ENCODE measurements at places on chromosomes 5 and 9.

GRCh38 chr9:5438301-5439162, 807 bp upstream of the PLGRKT start:
- peak; percentile 60 for DNase-seq

- DNase-seq = no peak
Measured at GRCh38 chr9:86337469-86338108, 16.6 kb downstream of the TUT7 start.

- DNase-seq = no peak
Measured at GRCh38 chr5:12623408-12623807, 719.2 kb upstream of the CTNND2 start.

DNA sequence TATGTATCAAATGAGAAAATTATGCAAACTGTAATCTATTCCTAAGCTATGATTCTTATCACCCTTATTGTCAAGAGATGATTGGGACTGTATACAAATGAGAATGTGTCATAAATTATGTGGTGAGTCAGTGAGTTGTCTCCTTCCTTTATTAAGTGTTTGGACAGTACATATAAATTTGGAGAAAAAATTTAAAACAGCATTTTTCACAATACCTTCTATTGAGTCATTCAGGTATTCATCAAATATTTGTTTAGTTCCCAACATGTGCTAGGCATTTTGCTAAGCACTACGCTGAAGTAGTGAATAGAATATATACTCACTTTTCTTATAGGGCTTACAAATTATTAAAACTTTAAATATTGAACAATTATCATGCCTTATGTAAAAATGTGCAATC, 36.3 kb upstream of the PTPRD start:
- DNase-seq = no peak

GRCh38 chr9:88954066-88954465, 37.2 kb upstream of the S1PR3 start:
- peak; percentile 73 for DNase-seq

GRCh38 chr5:62283005-62283404, 23.0 kb upstream of the KIF2A start:
- DNase-seq = no peak

GRCh38 chr5:13673511-13673910, 271.0 kb downstream of the DNAH5 start:
- DNase-seq = no peak

DNA sequence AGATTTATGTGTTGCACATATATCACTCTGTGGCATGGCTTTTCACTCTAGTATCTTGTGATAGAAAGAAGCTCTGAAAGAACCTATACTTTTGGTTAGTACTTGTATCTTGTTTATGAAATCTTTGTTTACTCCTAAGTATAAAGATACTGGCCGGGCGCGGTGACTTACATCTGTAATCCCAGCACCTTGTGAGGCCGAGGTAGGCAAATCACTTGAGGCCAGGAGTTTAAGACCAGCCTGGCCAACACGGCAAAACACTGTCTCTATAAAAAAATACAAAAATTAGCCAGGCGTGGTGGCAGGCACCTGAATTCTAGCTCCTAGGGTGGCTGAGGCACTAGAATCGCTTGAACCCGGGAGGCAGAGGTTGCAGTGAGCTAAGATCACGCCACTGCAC, 128.7 kb downstream of the FBXO38 start:
- DNase-seq = no peak

GRCh38 chr9:136230365-136230764, 15.2 kb downstream of the QSOX2 start:
- no peak for DNase-seq

- no peak for DNase-seq
Measured at GRCh38 chr5:74192606-74193299, 447.8 kb downstream of the ENC1 start.

DNA sequence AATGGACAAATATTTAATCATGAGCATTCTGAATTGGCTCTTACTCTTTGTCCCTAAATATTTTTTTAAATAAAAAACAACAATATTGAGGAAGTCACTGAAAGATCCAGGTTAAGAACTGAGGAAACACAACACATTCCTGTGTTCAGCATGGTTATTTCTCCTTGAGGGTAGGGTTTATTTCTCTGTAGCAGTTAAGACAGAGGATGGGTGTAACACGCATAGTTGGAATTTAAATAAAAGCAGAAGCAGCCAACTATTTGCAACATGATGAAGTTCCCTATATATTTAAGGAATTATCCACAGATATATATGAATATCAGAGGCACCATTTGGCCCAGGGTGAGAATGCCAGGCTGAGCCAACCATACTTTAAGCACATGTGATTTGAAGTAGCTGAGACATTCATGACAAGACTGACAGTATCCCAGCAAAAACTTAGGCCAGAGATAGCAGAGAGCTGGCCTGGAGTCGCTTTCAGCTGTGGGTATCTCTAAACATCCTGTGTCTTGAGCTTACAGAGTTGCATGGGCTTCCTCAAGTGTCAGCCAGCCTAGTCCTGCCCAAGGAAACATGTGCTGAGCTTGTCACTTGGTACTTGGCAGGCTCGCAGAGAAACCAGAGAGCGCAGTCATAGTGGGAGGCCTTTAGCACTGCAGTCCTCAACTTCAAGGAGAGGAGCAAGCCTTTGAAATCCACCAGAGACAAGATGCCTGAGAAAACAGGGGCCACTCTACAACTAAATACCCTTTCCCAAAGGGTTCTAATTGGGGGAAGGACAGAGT, 43.6 kb downstream of the SEMA5A start:
- no peak for DNase-seq

- no peak for DNase-seq
Measured at GRCh38 chr9:38018241-38018957, 50.6 kb downstream of the SHB start.

DNA sequence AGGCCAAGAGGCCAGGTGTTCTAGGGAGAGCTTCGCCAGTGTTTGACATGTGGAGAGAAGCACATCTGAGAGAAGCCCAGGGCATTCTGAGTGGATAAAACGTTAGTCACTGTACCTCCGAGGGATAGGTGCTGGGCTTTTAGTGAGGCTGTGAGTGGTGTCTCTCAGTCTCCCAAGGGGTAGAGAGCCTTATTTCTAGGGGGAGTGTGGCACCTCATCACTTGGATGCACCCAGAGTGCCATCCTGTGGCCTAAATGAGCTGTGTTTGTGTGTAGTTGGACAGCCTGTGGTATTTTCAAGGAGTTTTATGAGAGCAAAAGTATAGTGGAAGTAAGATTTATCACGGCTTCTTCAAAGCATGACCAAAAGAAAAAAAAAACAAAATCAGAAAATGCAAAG, 1046.9 kb upstream of the WWC1 start:
- no peak for DNase-seq

- DNase-seq = peak; percentile 3
Measured at GRCh38 chr5:67652201-67652600, 455.6 kb upstream of the CD180 start.

GRCh38 chr9:92737611-92738299, 26.9 kb downstream of the BICD2 start:
- DNase-seq = no peak

GRCh38 chr5:17794201-17794600, 159.9 kb downstream of the TAF11L14 start:
- no peak for DNase-seq

All from T-helper 2 cell (primary cell).